ENCODE measurements at places on chromosomes 5 and 9. TPM values are rescaled to one million over a fixed set of nuclear protein-coding genes. Genes with fewer than 3 reads are reported as not detected.

The STK32A gene
- total RNA-seq, result 0.14 TPM

The CARTPT gene
- total RNA-seq, result 0.24 TPM

The PCDHGA8 gene
- 0.19 TPM for total RNA-seq

The LCN6 gene
- total RNA-seq, result not detected

DNA sequence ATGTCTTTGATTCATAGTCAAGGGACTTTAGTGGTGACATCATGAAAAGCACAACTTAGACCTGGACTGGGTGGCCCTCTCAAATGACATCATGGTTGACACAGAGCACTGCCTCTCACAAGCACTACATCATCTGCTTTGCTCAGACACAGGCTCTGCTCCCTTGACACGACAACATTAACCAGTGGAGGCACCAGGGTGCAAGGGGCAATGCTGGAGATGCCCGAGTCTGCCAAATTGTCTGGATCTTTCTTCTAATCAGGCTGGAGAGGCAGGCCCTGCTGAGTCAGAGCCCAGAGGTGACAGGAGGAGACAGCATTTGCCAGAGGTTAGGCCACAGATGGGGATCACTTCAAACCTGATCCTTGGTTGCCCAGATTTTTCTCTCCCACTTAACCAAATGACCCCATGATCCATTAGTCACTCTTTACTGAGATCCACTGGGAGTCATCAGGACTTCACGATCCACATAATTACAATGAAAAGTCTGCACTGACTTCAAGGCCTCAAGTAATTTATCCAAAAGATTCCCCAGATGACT lies 174.4 kb downstream of the SLIT3 start:
- no peak overlapping the region for H3K4me3 ChIP-seq
- DNase-seq, result no peak
- H3K36me3 ChIP-seq, result no peaks in the 10 kb centered on the region
- H3K4me1 ChIP-seq, result no peaks in the 10 kb centered on the region

- no peak overlapping the region for H3K4me3 ChIP-seq
- H3K27me3 ChIP-seq, result no peaks in the 10 kb centered on the region
Measured at GRCh38 chr9:1919229-1919628, 95.9 kb upstream of the SMARCA2 start.

The NFIB gene
- 10.3 TPM for total RNA-seq

- no peak overlapping the region for H3K4me3 ChIP-seq
- H3K27me3 ChIP-seq, result no peaks in the 10 kb centered on the region
- H3K36me3 ChIP-seq, result no peaks in the 10 kb centered on the region
Measured at GRCh38 chr9:135583688-135584011, 22.1 kb downstream of the PAEP start.

The JAKMIP2 gene
- 10.3 TPM for total RNA-seq

The FGF18 gene
- total RNA-seq, result 0.80 TPM

GRCh38 chr5:127963931-127964330 lies 119.6 kb upstream of the SLC12A2 start:
- H3K4me1 ChIP-seq, result peaks cover 11% of the 10 kb centered on the region
- DNase-seq, result no peak
- no peak overlapping the region for H3K27ac ChIP-seq
- no peak overlapping the region for H3K4me3 ChIP-seq
- H3K36me3 ChIP-seq, result peaks cover 7% of the 10 kb centered on the region

The SETX gene
- total RNA-seq, result 50.7 TPM

- H3K27ac ChIP-seq, result no peak overlapping the region
- no peaks in the 10 kb centered on the region for H3K36me3 ChIP-seq
- H3K4me1 ChIP-seq, result no peaks in the 10 kb centered on the region
- H3K27me3 ChIP-seq, result no peaks in the 10 kb centered on the region
Measured at GRCh38 chr5:57072218-57072892, 101.5 kb upstream of the GPBP1 start.

- no peak overlapping the region for H3K4me3 ChIP-seq
- no peak for DNase-seq
- H3K4me1 ChIP-seq, result peaks cover 1% of the 10 kb centered on the region
Measured at GRCh38 chr9:129193655-129194054, 15.6 kb upstream of the IER5L start.

DNA sequence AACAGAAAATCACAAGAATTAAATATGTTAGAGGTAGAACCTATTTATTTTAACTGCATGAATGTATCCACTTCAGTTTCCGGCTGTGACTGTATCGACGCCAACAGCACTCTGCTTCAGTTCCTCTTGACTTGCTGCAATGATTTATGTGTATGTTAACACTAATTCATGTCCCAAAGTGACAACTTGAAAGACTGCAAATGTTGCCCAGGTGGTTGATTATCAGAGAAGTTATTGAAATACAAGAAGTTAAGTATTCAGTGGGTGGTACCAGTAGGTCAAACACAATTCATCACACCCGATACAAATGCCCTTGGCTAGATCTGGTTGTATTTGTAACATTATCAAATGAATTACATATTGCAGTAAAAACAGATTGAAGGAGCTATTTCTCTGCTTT lies 622.7 kb upstream of the CDH18 start:
- no peaks in the 10 kb centered on the region for H3K4me1 ChIP-seq
- no peak for DNase-seq
- no peak overlapping the region for H3K4me3 ChIP-seq
- no peaks in the 10 kb centered on the region for H3K27me3 ChIP-seq
- no peak overlapping the region for H3K27ac ChIP-seq
- no peaks in the 10 kb centered on the region for H3K36me3 ChIP-seq
